Sciatic nerve (tissue), 2 donors: ENCODE measurements at places on chromosomes 12 and 14. TPM values are rescaled to one million over a fixed set of nuclear protein-coding genes. Genes with fewer than 3 reads are reported as not detected.

The LMNTD1 gene
- total RNA-seq = not detected

DNA sequence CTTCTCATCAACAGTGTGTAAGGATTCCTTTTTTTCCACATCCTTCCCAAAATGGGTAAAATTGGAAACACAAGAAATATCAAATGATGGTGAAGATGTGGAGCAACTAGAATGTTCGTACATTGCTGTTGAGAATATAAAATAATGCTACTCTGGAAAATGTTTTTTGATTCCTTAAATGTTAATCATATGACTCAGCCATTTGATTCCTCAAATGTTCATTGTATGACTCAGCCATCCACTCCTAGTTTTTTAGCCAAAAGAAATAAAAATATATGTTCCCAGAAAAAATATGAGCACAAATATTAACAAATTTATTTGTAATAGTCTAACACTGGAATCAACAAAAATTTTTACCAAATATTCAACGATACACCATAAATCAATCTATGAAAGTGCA, 1108.6 kb downstream of the LRFN5 start:
- DNase-seq = no peak

- no peak for DNase-seq
These were observed 1.8 kb downstream of the KERA start for GRCh38 chr12:91055976-91056375.

The SYT10 gene
- 6.3 TPM for total RNA-seq

The IL26 gene
- not detected for total RNA-seq

The DMAC2L gene
- total RNA-seq = 22.2 TPM

DNA sequence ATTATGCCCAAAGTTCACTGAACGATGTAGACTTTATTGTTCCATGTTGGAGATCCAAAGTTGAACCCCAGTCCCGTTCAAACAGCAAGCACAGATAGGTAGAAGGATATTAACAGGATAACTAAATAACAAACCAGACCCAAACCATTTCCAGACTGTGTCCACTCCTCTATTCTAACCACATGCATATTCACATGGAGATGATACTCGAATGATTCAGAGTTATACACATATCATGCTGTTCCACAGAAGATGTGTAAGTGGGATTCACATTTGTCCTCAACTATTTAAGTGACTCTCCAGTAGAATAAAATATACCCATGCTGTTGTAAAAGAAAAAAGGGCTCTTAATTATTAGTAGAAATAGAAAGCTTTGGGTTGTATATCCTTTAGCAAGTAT, 185.9 kb downstream of the ITPR2 start:
- DNase-seq = no peak

The RAD51B gene
- 30.4 TPM for total RNA-seq

The SERPINA1 gene
- 28.5 TPM for total RNA-seq

- no peak for DNase-seq
These were observed 28.6 kb upstream of the PPM1H start for GRCh38 chr12:62963486-62964041.

GRCh38 chr12:128803788-128804187, 20.0 kb downstream of the SLC15A4 start:
- DNase-seq = no peak

The SERPINA6 gene
- total RNA-seq = not detected

- DNase-seq = no peak
These were observed 63.5 kb downstream of the FGD4 start for GRCh38 chr12:32462908-32463307.

The EMC9 gene
- total RNA-seq = 14.8 TPM

DNA sequence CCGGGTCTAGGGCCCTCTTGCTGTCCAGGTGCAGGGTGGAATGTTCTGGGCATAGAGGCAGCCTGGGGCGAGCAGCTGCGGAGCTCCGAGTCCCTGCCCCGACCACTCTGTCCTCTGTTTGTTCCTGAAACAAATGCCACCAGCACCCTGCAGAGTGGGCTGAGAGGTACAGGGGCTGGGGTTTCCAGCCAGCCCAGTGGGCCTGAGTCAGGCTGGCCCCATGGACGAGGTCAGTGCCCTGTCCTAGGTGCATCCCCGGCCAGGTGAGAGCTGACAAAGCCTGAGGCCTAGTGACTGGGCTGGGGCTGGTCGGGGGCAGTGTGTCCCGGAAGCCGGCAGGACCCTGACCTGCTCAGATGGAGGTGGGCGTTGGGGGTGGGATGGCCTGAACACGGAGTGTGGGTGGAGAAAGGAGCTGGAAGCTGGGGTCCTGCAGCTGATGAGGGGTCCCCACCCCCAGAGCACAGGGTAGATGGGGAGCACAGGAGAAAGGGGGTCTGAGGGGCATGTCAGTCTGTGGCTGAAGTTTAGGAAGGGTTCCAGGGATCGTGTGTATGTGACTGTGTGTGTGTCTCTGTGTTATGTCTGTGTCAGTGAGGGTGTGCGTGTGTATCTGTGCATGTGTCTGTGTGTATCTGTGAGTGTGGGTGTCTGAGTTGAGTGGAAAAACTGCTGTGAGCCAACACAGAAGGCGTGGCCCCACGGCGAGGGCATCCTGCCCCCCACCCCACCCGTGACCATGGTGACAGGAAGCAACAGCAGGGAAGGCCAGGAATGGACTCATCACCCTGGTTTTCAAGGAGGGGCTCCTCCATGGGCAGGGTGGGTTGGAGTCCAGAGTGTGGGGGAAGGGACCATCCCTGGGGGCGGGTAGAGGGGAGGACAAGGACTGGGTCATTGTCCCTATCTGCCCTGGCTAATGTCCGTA, 2.4 kb upstream of the CRIP1 start:
- no peak for DNase-seq

DNA sequence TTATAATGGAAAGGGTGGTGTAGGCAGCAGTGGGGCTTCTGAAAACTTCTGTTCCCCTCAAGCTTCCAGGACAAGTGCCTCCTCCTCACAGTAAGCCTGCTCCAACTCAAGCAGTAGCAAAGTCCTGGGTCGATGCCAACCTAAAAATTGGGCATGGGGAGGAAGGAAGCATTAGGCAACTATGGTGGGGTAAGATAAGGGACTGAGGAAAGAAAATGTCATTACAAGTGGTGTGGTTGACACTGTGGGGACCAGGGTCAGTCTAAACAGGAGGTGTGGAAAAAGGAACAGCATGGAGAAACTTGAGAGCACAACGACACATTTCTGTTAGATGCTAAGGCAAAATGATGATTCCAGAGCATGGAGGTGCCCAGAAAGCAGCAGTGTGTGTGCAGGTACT, 34.9 kb downstream of the WIF1 start:
- no peak for DNase-seq

DNA sequence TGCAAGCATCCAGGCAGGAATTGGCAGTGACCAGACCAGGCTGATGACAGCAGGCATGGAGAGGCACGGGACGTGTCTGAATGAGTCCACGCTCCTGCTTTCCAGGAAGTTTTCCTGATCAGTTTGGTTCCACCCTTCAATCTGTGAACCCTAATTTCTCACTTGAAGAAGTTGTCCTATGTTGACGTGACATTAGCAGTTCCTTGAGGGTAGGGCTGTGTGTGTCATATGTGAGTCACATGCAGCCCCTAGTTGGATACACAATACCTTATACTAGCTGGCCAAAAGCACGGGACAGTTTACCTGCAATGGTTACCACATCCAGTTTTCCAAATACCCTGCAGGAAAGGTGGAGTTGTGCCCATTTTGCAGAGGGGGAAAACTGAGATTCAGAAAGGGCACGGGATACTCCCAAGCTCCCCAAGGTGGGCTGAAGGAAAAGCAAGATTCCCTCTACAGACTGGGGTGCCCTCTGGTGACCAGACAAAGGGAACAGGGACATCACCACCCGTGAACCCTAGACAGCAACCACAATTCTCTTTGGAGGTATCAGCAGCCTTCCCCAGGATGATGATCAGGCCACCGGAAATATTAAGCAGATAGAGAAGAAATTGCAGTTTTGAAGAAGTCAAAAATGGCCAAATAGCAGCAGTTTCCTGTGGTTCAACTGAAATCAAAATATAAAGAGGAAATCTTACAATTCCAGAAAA, 194.5 kb downstream of the PHETA1 start:
- no peak for DNase-seq

The KIF5A gene
- 5.6 TPM for total RNA-seq

The DPPA3 gene
- not detected for total RNA-seq

DNA sequence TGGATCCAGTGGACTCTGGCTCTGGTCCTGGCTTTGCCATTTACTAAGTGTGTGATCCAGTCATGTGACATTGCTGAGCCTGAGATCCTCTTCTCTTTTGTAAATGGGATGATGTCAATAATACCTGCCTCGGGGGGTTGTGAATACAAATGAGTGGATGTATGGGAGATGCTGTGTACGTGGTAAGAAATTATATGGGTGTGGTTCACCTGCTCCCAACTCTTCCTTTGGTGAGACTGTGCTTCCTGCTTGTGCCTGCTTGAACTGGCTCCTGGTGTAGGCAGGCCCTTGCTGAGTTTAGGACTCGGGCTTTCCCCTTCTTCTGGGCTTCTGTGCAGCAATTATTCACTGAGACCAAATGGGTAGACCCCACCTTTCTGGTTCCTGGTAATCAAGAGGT, 189.5 kb upstream of the FRMD6 start:
- DNase-seq = no peak

DNA sequence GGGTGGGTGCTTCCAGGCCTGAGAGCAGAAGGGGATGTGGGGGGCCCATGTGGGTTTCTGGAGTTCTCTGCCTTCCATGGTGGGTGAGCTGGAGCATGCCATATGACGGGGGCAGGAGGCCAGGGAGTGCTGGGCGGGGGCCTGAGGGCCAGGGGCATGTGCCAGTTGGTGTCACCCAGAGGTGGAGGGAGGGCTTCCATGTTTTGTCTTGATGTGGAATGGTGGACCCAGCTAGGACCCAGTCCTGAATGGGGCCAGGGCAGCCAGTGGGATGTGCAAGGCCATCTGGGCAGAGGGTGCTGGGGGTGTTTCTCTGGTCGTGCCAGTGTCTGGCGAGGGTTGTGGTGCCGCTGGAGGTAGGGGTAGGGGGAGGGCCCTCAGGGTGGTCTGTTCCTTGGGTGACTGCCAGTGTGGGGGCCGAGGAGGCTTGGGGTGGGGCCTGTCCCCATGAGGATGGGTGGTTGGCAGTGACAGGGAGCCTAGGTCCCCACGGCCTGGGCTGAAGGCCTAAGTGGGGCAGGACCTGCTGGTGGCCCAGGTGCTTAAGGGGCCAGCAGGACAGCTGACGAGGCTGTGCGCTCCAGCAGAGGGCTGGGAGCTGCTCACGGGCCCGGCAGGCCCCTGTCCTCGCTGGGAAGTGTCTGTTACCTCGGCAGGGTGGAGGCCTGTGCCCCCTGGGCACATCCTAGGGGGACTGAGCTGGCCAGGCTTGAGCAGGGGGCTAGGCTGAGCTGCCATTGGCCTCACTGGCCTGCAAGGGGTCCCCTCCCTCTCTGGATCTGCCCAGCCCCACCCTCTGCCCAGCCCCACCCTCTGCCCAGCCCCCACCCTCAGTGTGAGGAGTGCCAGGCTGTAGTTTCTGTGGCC, 26.8 kb downstream of the CEP170B start:
- DNase-seq = no peak

DNA sequence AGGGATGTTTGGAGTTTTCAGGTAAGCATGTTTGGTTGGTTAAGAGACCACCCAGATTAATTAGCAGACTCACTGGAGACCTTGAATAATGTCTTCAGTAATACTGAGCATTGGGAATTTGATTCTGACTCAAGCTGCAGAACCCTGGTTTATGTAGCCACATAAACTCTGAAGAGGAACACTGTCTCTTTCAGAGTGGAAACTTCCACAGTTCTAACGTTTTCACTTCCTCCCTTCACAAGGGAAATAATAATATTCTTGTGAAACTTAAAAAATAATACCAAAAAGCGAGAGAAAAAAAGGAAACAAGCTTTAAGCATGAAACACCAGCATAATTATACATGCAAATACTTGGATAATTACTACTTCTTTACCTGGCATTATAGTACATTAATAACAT, 40.0 kb upstream of the ST8SIA1 start:
- no peak for DNase-seq

The TAS2R9 gene
- total RNA-seq = not detected

- DNase-seq = no peak
These were observed 1262.4 kb upstream of the SEL1L start for GRCh38 chr14:82796086-82796485.

DNA sequence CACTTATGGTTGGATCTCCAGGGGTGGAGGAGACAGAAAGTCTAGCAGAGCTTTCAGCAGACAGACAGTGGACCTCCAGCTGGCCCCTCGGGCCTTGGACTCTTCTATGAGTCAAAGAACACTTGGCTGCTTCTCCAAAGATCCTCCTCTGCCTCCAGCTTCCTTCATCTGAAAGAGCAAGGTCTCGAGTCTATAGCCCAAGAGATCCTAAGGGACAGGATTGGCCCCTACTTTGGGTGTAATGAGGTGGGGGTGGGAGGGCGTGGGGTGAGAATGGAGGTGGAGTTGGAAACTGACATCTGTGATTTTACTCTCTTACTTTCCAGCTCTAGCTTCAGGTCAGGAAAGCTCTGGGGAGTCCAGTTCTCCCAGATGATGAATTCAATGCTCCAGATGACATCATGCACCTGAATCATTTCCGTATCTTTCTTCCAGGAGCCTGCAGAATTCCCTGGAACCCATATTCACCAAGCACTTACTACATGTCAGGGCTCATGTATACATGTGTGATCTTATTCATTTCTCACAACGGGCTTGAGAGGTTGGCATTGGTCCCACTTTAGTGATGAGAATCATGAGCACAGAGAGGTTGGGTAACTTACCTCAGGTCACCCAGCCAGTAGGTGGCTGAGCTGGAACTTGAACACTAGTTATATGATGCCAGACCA, 10.2 kb upstream of the PGF start:
- no peak for DNase-seq

DNA sequence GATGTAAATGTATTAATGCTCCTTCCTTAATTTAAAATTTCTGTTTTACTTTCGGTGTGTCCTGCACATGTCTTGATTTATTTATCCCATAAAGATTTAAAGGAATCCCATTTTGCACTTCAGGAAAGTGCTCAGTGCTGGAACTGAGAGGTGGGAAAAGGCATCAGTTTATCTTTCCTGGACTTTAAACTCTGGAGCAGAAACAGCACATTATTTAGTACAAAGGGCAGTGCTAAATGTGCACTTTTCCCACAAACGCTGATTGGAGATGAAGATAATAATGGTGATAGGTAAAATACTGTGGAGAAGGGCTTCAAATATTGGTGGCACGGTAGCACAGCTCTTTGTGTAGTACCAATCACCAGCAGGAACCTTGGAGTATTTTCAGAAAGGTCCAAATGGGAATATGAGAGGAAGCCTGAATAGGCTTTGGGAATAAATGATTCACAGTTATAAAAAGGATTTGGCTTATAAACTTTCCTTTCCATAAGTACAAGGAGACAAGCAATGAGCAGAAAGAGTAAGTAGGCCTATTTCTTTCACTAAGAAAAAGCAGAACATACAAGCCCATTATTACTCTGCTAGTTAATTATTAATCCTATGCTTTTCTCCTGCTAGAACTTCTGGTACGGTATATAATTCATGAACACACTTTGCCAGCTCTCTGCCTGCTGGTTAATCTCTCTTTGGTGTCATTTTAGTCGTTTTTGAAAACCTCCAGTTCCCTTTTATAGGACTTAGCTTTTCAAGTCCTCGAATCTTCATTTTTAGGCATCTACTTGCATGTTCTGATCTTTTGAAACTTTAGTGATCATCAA, 58.3 kb downstream of the SLC15A5 start:
- no peak for DNase-seq

The NPAS3 gene
- 14.6 TPM for total RNA-seq

The LMO3 gene
- total RNA-seq = 26.2 TPM
